Hypothalamus (tissue), 51 donors: ENCODE measurements at places on chromosomes 5 and 9.
A peak's percentile ranks its signal among the peaks of the same experiment; 100 is the strongest.

DNA sequence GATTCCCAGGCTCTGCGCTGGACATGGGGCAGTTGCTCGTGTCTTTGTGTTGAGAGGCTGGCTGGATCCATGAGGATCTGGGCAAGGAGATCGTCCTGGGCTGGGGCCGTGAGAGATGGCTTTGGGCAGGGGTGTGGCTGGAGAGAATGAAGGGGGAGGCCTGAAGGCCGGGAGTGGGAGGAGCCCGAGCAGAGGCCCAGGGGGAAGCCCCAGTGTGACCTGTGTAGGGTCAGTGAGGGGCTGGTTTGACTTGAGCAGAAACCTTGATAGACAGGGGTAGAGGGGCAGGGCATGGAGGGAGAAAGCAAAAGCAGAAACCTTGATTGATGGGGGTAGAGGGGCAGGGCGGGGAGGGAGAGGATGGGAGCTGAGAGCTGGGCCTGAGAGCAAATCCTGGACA, 54.4 kb upstream of the ASS1 start:
- DNase-seq: no peak

- DNase-seq: no peak
These were observed 439.5 kb upstream of the RGMB start for GRCh38 chr5:98333921-98334320.

GRCh38 chr5:73522989-73523388, 24.7 kb downstream of the BTF3 start:
- DNase-seq: no peak

- no peak for DNase-seq
These were observed 13.0 kb downstream of the F2RL2 start for GRCh38 chr5:76610196-76610595.

DNA sequence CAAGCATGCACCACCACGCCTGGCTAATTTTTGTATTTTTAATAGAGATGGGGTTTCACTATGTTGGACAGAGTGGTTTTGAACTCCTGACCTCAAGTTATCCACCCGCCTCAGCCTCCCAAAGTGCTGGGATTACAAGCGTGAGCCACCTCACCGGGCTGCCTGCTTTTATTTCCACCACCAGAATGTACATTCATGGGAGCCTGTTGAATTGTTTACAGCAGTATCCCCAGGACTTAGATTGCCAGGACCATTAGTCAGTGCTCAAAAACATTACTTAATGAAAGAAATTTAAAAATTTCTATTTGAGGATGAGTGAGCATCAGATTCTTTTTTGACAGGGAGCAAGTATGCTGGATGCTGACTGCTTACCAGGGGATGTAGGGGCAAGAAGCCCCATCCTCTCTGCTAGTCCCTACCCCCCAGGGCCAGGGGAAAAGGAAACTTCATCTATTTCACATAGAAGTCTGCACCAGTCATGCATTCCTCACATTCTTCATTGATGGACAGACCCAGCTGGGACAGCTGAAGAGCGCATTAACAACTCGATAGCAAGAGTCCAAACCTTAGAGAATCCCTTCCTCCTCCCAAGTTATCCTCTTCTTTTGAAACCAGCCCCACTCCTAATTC, 10.3 kb upstream of the RGMB start:
- no peak for DNase-seq

GRCh38 chr5:19626211-19626610, 361.8 kb downstream of the CDH18 start:
- DNase-seq: no peak

DNA sequence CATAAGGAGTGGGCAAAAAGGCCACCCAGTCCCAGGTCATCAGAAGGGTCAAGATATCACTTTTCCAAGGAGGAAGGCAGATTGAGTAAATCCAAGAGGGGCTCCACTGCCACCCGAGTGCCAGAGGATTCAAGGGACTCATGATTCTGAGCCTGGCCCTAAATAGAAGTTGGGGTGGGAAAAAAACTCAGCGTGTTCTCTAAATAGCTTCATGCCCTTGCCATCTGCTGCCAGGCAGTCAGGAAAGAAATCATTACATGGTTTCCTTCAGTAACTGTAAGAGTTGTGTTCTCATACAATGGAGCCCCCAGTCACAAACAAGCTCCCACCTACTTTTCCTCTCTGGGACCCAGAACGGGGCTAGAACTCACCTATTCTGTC, 37.2 kb downstream of the SAR1B start:
- no peak for DNase-seq

GRCh38 chr9:101562966-101563365, 29.3 kb downstream of the RNF20 start:
- no peak for DNase-seq

DNA sequence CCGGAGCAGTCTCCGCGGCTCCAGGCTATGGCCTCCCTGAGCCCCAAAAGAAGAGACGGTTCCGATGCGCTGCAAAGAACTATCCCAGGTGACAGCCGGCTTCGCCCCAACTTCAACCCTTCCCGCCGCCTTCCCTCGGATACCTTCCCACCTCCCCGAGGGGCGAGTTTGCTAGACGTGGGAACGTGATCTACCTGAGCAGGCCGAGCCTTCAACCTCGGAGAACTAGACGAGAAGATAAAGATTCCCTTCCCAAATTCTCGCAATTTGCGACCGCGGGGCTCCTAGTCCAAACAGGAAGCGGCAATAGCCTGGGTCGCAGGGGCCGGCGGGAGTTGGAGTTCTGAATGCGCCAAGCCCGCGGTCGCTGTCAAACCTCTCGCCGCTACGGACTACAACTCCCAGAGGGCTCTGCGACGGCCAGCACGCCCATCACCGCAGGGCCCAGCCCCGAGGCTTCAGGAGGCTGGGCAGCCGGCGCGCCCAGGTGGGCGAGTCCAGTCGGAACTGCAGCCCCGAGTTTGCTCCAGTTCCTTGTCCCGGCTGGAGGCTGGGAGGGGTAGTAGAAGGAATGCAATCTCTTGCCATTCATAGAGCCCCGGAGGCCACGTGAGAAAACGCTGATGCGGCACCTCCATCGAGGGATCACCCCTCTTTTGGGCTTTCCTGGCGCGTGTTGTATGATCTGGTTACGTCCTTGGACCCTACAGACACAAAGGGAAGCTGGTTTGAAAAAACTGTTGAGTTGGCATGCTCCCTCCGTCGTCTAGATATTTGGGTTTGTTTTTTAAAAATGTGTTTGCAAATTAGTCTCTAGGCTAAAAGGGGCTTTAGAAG, at the start of gene SLC38A9:
Gene SLC38A9 (minus strand): TSS at position 302 of the 837 bp plus-strand sequence. CDS start 14,366 bp downstream, outside the sequence.
- DNase-seq: peak; percentile 97

DNA sequence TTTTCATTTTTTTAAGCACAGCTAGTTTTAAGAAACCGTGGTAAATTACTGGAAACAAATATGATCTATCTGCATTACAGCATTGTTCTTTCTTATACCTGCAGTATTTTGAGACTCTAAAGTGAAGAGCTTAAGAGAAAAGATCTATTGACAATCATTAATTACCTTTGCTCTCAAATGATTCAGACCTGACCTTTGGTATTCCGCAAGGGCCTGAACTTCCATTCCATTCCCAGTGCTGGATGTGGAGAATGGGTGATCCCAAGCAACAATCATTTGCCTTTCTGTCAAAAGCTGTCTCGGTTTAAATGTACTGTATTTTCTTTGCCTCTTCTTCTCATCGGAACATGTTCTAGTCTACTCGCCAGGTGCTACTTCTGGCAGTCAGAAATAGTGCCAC, 18.9 kb downstream of the NREP start:
- no peak for DNase-seq

DNA sequence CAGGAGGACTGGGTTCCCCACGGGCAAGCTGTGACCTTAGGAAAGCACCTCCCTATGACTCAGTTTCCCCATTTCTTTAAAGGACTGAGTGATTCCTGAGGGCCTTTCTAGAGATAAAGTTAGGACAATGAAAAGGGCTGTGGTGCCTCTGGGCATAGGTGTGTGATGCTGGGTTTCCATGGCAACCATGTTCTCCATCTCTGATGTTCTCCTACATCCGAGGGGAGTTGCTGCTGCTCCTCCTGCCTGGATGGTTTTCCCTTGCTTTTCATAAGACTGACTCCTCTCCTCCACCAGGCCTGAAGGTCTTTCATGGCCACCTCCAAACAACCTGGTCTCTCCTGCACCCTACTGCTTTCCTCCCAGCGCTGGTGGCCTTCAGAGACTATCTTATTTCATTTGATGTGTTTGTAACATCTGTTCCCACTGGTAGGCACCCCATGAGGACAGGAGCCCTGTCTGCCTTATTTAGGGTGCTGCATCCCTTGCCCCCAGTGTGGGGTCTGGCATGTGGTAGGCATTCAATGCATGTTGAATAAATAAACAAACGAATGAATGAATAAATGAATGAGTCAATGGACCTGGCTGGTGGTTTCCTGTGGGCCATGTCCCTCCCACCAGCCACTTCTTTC, 112.2 kb upstream of the HAND1 start:
- peak; percentile 1 for DNase-seq

DNA sequence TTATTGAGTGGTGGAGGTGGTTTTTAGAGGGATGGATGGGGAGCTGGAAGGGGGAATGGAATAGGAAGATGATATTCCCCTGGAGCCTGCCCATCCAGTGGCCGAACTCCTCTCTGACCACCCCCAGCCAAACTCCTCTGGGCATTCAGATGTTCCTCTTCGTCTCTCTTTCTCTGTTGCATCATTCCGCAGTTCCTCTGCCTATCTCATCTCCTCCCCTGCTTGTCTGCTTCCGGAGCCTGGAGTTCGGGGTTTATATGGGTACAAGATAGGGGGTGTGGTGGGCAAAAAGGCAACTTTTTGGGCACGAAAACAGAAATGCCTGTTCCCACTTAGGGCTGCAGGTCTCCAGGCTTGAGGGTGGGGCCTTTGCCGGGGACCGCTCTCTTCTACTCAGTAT, 12.2 kb upstream of the CDK5RAP2 start:
- DNase-seq: no peak

DNA sequence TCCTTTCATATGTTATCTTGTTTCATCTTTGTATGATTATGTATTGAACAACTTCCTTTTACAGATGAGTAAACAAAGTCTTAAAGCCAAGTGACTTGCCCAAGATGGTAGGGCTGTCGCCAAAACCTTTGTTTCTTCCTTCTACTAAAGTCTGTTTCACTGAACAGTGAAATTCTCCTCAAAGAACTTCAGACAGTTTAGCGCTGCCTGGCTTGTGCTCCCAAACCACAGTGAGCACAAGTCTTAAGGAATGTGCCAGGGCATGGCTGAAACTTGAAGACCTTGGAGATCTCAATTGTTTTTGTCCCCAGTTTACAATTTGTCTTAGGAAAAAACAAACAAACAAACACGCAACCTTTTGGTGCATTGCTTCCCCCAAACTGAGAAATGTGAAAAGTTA, 273.5 kb downstream of the CRB2 start:
- DNase-seq: no peak

- no peak for DNase-seq
These were observed 33.1 kb downstream of the ALDH7A1 start for GRCh38 chr5:126561908-126562307.

DNA sequence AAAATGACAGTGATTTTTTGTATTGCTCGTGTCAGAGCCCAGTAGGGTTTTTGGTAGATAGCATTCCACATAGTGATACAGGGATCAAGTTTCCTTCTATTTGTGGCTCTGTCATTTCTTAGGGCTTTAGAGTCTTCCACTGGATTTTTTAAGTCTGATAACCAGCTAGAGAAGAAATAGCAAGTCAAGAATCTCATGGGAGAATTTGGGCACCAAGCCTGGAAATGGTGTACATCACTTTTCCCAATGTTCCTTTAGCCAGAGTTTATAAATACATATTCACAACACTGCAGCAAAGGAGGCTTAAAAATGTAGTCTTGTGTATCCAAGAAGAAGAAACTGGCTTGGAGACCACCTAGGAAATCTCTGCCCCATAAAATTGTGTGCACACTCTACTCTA, 647.1 kb upstream of the KLF4 start:
- DNase-seq: no peak

DNA sequence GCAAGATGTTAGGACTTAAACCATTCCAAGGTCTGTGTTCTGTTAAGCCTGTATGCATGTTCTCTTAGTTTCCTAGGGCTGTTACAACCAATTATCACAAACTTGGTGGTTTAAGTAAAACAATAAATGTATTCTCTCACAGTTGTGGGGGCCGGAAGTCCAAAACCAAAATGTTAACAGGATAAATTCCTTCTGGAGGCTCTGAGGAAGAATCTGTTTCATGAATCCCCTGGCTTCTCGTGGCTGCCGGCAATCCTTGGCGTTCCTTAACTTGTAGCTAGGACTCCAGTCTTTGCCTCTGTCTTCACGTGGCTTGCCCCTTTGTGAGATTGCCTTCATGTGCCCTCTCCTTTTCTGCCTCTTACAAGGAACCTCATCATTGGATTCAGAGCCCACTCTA, 30.4 kb downstream of the FEM1C start:
- DNase-seq: no peak

DNA sequence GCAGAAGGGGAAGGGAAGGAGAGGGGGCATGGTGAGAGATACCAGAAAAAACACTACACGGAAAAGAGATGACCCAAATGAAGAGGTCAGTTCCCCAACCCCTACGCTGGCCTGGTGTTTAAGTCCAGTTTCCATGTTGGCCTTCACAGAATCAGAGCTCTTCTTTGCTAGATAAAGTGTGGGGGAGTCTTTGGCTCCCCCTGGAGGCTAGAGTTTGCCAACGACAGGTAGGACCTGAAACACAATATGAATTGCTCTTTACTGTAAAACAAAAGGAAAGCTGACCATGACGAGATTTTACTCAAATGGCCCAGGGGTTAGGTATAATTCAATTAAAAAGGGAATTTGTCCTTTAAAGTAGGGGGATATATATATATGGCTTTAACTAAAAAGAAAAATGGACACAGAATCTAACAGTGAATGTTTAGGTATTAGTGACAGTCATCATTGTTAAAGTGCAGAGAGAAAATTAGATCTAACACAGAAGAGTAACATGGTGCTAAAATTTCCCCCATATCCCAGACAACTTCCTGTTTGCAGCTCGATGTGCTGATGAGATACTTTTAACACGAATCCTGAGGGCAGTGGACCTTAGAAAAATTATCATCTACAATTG, 92.0 kb downstream of the SV2C start:
- DNase-seq: no peak

- DNase-seq: no peak
These were observed 35.0 kb downstream of the ADAMTS6 start for GRCh38 chr5:65446682-65447081.

DNA sequence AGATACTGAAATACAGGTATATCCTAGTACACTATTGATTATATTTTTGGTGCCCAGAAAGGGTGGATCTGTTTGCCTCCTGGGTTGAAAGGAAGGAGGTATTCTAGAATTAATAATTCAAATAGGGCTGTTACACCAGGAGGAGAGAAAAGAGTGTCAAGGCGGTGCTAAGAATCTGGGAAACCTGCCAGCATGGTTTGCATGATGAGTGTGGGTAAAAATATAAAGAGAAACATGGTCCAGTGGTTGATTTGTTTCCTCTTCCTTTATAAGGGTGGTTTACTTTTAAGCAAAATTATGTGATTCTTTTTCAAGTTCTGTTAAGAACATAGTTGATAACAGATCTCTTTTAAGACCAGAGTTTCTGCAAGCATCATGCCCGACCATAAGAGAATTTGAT, 69.4 kb upstream of the NFIB start:
- DNase-seq: no peak

DNA sequence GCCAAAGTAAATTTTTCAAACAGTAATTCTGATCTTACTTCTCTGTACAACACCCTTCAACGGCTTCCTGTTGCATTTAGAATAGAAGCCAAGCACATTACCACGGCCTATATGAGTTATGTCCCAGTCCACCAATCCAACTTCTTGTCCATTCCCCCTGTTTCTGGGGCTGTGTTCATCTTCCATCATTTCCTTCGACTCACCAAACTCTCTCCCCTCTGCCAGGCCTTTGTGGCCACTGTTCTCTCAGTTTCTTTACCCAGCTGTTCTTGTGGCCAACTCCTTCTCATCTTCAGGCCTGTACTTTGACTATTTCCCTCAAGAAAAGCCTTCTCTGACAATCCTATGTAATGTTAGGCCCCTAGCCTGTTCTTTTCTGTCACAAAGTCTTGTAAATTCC, 259.4 kb upstream of the EFNA5 start:
- no peak for DNase-seq
